ENCODE measurements at places on chromosomes 6 and 20.

DNA sequence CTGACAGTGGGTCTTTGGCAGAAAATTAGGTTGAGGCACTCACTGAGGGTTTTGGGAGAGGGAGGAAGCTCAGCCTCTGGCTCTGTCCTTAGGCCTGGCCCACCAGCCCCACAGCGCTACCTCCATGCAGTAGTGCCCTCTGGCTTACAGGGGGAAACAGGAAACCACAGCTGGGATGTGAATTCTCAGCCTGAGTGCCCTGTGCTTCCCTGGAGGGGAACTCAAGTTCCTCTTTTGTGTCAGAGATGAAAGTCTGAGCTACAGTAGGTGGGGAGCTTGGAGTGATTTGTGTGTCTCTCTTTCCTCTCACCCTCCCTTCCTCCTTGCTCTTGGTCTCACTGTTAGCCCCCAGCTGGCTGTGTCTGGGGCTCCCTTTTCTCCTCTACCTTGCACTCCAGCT lies 48.2 kb upstream of the BLCAP start:
- no peak for DNase-seq

DNA sequence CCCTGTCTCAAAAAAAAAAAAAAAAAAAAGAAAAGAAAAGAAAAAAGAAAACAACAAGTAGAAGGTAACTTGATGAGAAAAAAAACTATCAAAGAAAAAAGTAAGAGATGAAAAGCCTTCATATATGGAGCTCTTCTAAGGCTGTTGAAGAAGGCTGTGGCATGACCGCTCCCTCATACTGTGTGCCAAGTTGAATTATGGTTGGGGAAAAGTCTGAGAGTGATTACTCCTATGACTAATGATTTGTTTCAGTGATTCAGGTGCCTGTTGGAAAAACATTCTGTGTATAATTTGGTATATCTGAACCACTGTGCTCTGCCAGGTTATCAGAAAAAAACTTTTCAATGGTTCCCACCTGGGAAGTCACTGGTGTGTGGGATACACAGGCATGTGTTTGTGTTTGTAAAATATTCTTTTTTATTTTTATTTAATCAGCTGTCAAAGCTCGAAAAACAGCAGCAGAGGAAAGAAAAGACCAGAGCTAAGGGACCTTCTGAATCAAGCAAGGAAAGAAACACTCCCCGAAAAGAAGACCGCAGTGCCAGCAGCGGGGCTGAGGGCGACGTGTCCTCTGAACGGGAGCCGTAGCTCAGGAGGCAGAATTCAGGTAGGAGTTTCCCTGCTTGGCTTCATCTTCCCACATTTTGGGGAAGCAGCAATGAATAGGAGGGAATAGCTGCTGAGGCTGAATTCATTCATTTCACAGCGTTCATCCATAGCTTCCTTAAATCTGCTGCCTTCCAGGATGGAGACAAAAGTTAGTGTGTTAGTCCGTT lies 69.7 kb upstream of the SCP2D1 start:
- DNase-seq = no peak

DNA sequence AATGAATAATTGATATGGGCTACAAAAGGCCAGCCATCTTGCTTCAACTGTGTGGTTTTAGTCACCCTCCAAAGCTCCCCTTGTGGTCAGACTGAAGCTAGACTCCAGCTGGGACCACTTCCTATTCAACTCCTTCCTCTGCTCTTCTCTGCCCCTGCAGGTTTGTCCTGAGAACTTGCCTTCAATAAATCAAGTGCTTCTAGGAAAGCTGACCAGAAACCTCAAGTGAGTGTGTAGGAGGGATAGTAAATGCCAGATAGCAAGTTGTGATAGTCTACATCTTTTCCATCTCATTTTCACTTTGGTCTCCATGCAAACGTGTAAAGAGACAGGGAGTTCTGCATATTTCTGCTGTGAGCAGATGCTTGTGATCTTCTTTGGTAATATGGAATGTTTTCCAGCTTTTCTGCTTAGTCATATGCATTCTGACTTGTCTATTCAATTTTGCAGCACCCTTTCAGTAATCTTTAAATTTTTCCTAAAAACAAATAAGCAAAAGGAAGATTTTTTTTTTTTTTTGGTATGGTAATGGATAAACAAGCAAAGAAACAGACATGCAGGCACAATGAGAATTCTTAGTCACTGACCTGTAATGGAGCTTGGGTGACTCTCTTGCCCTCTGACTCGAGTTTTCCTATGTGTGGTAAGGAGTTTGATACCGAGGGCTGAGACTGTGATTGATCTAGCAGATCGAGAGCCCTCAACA lies 201.3 kb upstream of the BTBD3 start:
- no peak for DNase-seq

DNA sequence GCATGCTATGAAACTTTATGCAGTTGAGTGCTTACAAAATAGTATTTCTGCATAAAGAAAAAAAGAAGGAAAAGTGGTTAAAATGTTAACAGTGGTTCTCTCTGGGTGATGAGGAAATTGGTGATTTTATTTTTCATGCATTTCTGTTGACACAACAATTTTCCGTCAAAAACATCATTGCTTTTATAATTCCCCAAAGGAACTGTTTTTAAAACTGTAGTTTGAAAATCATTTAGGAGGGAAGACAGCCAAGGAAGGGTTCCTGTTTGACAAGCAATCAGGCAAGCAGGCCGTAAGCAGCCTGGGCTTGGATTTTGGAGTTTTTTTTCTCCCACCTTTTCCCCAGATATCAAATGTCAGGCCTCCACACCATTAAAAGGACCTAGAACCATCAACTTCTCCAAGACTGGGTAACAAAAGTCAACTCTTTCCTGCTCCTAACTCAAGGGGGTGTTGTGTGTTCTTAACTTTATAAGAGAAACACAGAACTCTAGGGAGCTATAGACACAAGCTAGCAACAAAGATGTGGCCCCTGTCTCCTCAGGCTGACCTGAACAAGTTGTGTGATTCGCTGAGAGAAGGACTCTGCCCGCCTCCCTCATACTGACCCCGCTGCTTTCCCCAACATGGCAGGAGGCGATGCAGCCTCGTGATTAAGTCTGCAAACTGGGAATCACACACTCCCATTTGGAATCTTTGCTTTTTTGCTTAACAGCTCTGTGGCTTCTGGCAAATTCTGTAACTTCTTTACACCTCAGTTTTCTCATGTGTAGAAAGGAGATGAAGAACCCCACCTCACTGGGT lies 146.6 kb downstream of the BCAS1 start:
- DNase-seq = no peak

DNA sequence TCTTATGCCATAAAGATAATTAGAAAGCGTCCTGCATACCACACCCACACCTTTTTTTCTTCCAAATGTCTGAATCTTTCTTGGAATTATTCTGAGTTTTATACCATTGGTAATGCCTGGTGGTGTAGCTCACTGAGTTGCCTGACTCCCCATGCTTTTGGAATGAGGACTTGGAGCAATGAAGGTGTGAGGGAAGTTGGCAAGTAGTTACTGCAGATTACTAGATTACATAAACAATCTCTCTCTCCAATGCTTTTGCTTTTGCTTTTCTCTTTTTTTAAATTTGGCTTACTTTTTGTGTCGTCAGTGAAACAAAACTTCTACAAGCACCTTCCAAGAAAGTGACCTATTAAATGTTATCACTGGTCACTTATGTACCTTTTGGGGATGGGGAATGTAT lies 406.1 kb upstream of the SOX4 start:
- DNase-seq = no peak

GRCh38 chr20:22070610-22071058 lies 365.2 kb downstream of the PAX1 start:
- no peak for DNase-seq

GRCh38 chr20:24739746-24740145 lies 209.3 kb upstream of the CST7 start:
- no peak for DNase-seq

GRCh38 chr6:128990915-128991314 lies 108.0 kb downstream of the LAMA2 start:
- no peak for DNase-seq

- no peak for DNase-seq
Measured at GRCh38 chr6:26455357-26455970, 2.3 kb upstream of the BTN2A1 start.

GRCh38 chr6:136962661-136963060 lies 40.6 kb downstream of the SLC35D3 start:
- no peak for DNase-seq

DNA sequence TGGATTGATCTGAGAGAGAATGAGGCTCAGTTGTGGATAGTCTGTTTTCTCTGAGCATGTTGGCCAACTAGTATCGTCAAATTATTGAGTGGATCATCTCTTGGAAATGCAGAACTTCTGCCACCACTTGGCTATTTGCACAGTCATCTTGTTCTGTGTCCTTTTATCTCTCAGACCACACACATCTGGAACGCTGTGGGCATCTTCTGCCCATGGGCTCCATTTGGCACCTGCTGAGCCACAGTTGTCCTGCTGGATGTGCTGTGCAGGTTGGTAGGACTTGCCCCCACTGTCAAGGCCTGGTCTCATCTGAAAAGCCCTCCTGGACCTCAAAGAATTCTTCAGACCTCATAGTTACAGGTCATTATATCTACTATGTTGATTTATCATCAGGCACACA lies 16.7 kb upstream of the C20orf144 start:
- no peak for DNase-seq

- DNase-seq = no peak
Measured at GRCh38 chr6:49662231-49662891, 25.7 kb upstream of the RHAG start.

GRCh38 chr20:15556869-15557268 lies 1016.4 kb downstream of the KIF16B start:
- DNase-seq = no peak

DNA sequence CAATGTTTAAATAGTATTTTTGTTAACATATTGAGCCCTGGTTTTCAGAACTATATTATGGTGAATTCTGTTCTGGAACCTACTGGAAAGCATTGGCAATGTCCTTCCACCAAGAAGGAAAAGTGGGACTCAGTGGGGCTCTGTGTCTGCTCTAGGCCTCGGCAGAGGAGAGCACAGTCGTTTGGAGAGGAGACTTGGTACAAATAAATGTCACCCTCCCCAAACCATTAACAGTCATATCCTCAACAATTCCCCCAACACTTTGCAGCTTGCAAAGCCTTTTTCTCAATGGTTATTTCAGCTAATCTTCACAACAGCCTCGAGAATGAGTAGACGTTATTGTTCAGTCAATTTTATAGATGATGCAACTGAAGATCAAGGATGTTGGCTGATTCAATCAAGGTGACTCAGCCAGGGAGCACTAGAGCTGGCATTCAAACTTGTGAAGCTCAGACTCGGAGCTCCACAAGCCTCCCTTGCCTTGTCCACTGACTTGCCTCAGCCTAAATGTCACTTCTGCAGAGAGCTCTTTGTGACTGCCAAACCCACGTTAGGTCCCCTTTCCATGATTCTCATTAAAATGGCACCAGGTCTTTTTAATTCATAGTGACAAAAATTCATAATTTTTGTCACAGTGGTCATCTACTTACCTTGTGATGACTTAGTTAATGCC lies 60.6 kb downstream of the TOX2 start:
- DNase-seq = no peak

DNA sequence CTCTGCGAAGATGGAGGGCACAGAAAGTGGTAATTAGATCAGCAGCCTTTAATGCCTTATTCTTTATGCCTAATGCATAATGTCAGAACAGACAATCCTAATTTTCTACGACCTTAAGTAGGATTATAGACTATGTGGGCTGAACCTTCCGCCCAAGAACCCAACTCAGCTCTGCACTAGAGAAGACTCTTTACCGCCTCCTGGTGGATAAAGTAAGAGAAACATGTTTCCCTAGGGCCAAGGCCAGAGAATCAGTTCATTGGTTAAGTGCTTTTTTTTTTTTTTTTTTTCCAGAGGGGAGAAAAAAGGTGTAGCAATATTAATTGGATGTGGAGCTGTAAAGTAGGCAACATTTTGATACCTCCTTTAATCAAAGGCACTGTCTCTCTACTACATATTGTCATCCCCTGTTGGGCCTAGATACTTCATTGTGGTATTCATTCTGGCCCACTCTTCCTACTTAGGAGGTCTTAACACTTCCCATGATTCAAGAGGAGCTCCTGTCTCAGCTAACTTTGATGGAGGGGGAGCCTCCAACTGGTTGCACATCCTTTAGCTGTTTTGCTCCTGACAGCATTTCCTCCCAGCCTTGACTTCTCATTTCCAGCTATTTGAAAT lies 124.9 kb upstream of the NRN1 start:
- DNase-seq = no peak

DNA sequence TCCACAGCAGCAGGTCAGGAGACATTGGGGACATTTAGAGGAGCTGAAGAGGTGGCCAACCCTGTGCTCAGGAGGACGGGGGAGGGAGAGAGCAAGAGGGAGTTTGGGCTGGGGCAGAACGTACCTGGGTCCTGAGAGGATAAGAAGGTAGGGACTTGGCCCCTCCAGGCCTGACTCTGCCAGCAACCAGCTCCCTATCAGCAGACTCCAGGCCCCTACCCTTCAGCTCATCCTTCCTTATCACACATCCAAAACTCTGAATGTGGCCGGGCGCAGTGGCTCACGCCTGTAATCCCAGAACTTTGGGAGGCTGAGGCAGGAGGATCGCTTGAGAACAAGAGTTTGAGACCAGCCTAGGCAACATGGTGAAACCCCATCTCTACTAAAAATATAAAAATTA lies 5.0 kb downstream of the STMN3 start:
- no peak for DNase-seq

DNA sequence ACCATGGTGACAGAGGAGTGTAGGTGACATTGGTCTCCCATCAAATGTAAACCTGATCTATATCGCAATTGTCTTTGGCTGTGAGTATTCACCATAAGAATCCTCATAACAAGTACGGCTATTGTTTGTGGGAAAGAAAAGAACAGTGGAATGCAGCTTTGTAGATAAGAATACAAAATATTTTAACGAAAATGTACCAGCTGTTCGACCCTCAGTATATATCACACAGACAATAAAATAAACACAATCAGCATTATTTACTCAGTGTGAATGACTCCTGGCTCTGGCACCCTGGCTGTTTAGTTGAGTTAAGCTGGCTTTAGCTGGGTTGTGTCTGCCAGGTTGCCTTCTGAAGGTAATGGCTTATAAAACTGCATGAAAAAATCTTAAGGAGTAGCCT lies 43.4 kb downstream of the SNRNP48 start:
- no peak for DNase-seq

GRCh38 chr20:40286975-40287531 lies 402.0 kb downstream of the MAFB start:
- no peak for DNase-seq

- DNase-seq = no peak
Measured at GRCh38 chr6:164924674-164925073, 384.7 kb downstream of the C6orf118 start.

- DNase-seq = no peak
Measured at GRCh38 chr6:24963339-24963738, 27.6 kb upstream of the RIPOR2 start.

- DNase-seq = no peak
Measured at GRCh38 chr6:101146389-101146788, 247.1 kb upstream of the GRIK2 start.

- DNase-seq = peak; percentile 77
Measured at GRCh38 chr6:157755746-157756411, 67.2 kb upstream of the SNX9 start.
